ENCODE measurements at places on chromosomes 1 and 21. TPM values are rescaled to one million over a fixed set of nuclear protein-coding genes. Genes with fewer than 3 reads are reported as not detected.

C1orf185 gene
- not detected for total RNA-seq

SMIM1 gene
- 0.82 TPM for total RNA-seq

IL10 gene
- total RNA-seq, result not detected

EPHX1 gene
- total RNA-seq, result 26.1 TPM

LIPI gene
- total RNA-seq, result not detected

OR2T6 gene
- not detected for total RNA-seq

ZFP69 gene
- total RNA-seq, result 2.1 TPM

DIO1 gene
- not detected for total RNA-seq

SGIP1 gene
- 9.6 TPM for total RNA-seq

All from glomerular endothelial cell (primary cell).